Activated T-helper 17 cell treated with anti-CD3 and anti-CD28 coated beads, Interleukin-2, amount 50 U/mL, for 72 hours (primary cell): ENCODE measurements at places on chromosomes 11 and 22. TPM values are rescaled to one million over a fixed set of nuclear protein-coding genes. Genes with fewer than 3 reads are reported as not detected.

Gene ANO3
- not detected for total RNA-seq

Gene CHST1
- total RNA-seq: not detected

Gene NAT10
- 138 TPM for total RNA-seq

Gene NEAT1
- total RNA-seq: 823 TPM

Gene OR52E8
- total RNA-seq: not detected

Gene H19
- not detected for total RNA-seq

Gene UBE2L6
- 110 TPM for total RNA-seq

Gene LMO2
- total RNA-seq: not detected

Gene PAX6
- total RNA-seq: not detected

GRCh38 chr11:76646882-76647534 lies 23.5 kb downstream of the LRRC32 start:
- ATAC-seq: no peak

DNA sequence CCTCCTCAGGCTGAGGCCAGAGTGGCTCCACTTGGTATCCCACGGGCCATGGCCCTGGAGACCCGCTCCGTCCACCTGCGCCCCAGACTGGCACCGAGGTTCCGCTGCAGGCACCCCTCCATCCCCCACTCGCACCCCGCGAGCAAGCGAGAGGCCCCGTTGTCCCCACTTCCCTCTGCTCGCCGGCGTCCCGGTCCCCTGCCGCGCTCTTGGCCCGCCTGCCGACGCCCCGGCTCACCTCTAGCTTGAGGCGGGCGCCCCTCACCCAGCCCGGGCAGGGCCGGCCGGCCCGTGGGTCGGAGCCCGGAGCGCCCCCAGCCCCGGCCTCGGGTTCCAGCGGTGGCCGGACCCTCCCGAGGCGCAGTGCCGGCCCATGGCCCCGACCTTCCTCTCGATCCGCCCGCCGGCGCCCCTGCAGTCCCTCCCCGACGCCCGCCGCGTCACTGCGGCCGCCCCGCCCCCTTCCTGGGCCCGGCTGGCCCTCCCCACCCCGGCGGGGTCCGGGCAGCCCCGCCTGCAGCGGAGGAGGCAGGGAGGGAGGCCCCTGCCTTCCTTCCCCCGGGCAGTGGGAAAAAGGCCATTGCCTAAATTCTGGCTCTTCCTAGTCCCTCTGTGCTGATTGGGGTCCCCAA lies at the start of gene PITPNM1:
Gene PITPNM1, minus strand, starts transcription at position 414 of the 632 bp plus-strand sequence. CDS start 1,183 bp downstream, outside the sequence.
- ATAC-seq: peak; percentile 23

DNA sequence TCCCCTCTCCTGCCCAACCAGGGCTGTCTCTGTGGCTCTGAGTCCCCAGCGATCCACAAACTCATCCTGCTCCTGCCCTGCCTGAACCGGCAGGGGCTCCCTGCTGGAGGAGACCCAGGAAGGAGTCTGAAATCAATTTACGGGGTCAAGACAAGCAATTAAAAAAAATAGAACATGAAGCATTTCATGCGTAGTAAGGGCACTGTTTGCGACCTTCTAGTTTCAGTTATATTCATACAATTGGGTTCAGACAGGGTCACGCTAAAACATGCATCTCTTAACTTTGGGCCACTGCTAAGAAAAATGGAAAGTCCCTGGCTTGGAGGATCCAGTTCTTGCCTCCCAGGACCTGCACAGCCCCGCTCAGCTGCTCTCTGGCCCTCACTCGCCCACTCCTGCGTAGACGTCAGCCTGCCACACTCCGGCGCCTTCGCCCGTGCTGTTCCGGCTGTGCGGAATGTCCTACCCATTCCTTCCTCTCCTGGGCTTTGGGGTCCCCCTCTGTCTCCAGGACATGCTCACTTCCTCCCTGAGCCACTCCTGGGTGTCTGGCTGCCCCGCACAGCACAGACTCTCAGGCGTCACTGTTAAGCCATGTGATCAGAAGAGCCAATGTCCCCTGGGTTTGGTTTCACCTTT lies 12.8 kb downstream of the NFAM1 start:
- ATAC-seq: no peak

DNA sequence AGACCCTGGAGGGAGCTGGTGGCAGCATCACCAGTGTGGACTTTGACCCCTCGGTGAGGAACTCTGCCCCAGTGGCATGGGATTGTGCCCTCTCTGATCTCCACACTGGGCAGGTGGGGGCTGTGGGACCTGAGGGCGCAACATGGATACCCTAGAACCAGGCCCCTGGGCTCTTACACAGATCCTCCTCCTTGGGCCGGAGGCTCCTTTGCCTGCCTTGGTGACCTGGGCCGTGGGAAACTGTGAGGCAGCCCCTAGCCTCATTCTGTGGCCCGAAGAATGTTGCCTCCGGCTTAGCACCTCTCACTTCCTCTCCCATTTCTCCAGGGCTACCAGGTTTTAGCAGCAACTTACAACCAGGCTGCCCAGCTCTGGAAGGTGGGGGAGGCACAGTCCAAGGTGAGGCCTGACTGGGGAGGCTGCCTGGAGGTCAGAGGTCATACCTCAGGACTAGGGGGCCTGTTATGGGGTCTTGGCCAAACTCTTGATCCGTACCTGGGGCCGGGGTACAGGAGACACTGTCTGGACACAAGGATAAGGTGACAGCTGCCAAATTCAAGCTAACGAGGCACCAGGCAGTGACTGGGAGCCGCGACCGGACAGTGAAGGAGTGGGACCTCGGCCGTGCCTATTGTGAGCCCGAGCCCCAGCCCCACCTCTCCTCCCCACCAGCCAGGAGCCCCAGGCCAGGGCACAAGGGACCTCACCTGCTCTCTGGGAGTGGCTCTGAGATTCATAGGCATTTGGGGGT lies 12.2 kb downstream of the ATG16L2 start:
- no peak for ATAC-seq

DNA sequence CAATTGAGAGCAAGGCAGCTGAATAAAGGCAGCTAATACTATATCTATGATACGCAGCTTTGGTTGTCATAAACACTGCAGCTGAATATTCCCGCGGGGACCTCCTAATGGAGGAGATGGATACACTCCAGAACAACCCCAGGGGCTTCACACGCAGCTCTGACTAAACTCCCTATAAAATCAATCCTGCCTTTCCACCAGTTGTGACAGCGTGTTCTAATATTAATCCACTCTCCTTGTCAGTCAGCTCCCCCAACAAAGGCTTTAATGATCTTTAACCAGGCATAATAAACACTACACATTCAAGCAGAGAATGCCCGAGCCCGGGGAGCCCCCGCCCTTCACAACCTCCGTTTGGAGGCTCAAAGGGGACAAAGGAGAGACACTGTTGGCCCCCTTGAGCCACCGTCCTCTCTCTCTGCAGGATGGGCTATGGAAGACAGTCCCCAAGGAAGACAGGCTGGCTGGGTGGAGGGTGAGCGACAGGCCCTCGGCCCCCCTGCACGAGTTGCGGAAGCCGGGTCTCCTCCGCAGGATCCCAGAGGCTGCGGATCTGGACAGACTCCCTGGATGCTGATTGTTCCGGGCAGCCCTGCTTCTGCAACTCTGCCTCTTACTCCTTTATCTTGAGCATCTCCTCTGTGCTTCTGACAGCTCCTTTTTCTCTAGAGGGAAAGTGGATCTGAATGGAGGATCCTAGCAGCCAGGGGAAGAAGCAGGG lies 565.2 kb downstream of the BUD13 start:
- ATAC-seq: no peak

DNA sequence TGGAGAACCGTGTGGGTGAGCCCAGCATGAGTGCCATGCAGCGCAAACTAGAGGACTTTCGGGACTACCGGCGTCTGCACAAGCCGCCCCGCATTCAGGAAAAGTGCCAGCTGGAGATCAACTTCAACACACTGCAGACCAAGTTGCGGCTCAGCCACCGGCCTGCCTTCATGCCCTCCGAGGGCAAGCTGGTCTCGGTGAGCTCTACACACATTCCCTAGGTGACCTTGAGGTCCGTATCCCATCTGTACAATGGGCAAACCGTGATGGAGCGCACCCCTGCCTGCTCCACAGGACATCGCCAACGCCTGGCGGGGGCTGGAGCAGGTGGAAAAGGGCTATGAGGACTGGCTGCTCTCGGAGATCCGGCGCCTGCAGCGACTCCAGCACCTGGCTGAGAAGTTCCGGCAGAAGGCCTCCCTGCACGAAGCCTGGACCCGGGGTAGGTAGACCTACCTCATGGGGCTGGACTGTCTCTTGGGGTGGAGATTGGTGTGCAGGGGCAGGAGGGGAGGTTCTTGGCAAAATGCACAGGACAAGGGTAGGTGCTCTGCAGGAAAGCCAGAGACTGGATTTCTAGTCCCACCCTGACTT lies 10.6 kb downstream of the CTSF start:
- ATAC-seq: no peak

DNA sequence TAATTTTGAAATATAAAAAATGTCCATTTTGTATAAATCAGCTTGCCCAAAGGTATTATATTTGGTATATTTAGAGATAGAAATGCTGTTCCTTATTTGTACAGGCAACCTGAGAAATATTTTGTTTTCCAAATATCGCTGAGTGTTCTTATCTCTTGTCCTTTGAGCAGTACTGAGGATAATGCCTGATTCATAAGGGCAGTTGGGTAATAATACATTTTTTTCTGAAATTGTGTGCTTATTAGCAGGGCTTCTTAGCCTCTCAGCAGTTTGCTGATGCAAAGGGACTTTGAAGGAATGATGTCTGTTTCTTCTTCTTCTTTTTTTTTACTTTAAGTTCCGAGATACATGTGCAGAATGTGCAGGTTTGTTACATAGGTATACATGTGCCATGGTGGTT lies 69.1 kb downstream of the LDLRAD3 start:
- ATAC-seq: no peak

DNA sequence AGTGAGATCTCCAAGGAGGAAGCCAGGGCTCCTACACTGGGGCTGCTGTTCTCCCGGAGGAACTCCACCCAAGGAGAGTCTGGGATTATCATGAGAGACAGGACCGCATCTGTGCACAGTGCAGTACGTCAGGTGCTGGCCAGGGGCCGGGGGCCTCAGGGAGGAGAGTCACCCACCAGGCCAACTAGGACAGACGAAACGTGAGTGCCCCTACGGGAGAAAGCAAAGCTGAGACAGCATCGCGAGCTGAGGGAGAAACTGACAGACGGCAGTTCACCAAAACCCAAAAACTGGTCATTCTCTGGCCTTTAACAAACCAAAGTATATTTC lies 273.4 kb downstream of the BRD1 start:
- no peak for ATAC-seq

GRCh38 chr11:9057888-9058287 lies 33.5 kb downstream of the SCUBE2 start:
- ATAC-seq: no peak

- no peak for ATAC-seq
Measured at GRCh38 chr11:83773950-83774880, 488.0 kb upstream of the CCDC90B start.

DNA sequence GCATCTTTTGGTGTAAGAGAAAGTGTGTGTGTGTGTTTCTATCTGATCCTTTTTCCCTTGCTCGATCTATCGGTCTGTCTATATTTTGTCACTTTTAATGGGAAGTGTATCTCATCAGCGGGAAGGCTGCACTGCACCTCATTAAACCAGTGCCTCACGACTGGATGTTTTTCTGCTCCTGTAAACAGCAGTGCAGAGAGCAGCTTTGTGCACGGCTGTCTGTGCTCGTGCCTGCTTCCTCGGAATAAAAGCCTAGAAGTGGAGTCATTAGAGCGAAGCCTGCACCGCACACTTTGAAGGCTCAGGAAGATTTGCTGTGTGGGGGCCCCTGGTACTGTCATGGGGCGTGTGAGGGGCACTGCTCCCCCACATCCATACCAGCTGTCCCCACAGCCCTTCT lies 27.0 kb upstream of the PARVG start:
- ATAC-seq: no peak

GRCh38 chr11:132429685-132430084 lies 1059.3 kb downstream of the NTM start:
- no peak for ATAC-seq

DNA sequence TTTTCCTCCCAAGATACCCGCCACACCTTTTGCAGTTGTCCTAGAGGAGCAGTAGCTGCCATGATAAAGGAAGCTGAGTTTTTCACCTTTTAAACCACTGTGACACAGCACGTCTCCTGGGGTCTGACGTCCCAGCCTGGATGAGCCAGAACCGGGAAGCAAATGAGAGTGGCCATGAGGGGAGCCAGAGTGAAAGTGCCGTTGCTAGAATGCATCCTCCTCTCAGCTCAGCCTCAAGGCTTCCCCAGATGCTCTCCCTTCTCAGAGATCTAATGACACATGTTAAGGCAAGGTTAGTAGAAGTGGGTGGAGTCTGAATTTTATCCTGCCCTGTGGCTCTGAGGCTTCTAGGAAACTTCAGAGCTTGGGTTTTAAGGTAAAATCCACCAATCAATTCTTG lies 23.4 kb upstream of the HTR3A start:
- ATAC-seq: no peak

- no peak for ATAC-seq
Measured at GRCh38 chr11:116232364-116232828, 540.4 kb downstream of the BUD13 start.

DNA sequence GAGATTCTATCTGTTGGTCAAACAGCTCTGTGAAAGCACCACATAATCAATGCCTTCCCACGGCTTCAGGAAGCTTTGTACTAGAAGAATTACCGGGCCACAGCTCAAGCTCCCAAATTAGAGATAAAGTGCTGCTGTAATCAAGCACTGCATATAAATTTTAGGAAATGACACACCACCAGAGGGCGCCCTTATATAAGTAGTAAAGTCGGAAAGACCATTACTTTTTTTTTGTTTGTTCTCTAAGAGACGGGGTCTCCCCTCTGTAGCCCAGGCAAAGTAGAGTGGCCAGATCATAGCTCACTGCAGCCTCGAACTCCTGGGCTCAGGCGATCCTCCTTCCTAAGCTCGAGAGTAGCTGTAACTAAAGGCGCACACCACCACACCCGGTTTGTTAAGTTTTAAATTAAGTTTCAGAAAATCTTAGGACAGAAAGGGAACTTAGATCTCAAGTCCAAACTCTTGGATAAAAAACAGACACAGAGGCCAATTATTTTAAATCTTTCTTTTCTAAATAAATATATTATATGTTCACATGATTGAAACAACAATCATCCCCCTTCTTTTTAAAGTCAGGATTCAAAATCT lies 32.6 kb downstream of the PRCP start:
- ATAC-seq: peak; percentile 46

DNA sequence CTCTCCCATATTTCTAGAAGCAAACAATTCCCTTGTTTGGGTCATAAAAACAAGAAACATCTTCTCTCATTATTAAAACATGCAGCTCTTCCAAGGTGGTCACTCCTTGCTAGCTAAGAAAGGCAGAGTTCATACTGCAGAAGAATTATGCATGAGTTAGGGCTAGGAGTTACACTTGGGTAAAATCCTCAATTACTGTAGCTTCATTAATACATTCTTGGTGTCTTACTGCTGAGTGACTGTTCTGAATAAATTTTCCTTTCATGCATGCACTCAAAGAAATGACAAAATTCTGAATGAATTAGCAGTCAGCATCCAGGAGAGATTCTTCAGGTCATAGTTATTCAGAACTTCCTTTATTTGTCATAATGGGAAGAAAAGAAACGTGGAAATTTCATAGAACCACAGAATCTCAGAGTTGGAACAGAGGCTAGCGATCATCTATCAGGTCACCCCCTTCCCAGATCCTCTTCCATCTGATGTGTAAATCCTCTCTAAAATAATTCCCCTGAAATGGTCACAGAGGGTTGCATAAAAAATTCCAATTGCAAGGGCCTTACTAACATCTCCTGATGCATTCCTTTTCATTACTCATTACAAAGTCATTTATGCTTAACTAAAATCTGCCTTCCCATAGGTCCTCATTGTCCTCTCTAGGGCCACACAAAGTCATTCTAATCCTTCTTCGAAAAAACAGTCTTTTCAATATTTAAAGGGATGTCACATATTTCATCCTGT lies 771.5 kb downstream of the DLG2 start:
- ATAC-seq: no peak
